ENCODE measurements at places on chromosomes 7 and 10.

GRCh38 chr10:108410236-108410635 is 1245.7 kb upstream of the SORCS1 start:
- no peak for DNase-seq

GRCh38 chr7:148941598-148942275 is 57.6 kb upstream of the EZH2 start:
- DNase-seq: peak; percentile 91

DNA sequence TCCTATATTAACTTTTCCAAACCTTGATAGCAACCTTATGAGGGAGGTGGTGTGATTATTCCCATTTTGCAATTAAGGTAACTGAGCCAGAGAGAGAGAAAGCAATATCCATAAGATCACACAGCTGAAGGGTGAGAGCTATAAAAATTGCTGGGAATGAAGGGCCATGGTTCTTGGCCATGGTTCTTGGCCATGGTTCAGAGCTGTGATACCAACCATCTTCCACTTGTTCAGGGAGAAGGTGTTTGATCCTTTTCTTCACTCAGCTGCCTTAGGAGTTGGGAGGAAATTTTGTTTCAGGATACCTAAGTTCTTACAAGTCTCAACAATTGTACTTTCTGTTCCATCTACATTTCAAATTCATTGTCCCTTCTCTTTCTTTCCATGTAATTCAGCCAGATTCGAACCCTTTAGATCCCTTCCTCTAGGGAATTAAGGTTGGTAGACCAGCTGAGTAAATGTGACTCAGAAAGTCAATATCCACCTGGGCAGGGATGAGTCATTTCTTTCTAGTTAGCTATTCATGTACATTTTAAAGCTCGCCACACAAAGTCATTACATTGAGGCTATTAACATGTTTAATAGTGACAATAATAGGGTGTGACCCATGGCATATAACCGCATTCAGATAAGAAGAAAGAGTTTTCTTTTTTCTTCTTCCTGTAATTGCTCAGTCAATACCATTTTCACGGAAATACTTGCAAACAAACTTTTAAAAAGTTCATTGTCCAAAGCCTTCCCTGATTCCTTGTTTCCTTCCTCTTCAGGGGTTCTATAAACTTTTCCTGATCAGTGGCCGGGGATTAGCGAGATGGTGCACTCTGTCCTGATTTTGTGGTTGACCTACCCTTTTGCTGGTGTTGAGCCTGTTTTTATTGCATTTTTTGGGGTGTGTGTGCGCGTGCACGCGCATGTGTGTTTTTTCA is 143.4 kb downstream of the TCF7L2 start:
- DNase-seq: no peak

DNA sequence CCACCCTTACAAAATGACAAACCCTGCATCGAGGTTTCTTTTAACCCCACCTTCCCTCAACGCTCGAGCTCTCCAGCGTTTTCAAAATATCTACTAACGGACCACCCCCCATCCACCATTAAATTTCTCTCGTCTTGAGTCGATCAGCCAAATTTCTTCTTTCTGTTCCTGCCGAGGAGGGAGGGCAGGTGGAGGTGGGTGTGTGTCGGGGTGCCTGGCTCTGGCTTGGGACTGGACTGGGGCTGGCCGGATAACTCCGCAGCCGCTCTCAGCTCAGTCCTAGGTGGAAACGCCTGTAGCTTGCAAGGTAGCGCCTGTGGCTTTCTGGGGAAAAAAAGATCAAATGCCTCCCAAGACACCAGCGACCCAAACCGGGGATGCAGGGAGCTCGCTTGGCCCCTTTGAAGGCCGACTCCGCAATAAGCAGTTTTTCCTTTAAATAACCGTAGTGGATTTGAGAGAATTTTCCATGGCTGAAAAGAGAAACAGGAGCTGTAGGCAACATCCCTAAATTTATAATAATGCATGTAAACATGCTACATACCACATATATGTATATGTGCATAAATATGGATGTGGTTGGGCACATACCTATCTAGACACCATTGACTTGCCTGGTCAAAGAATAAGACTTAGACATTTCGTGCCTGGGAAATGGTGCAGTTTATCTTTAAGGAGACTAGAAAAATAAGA is 1.9 kb upstream of the TMEM178B start:
- no peak for DNase-seq

GRCh38 chr7:79377097-79377496 is 76.4 kb downstream of the MAGI2 start:
- no peak for DNase-seq

Measured in hematopoietic multipotent progenitor cell treated with erythropoietin and hydrocortisone succinate and interleukin-3 and kit ligand, for 8 days (in vitro differentiated cells).